ENCODE measurements at places on chromosomes 11 and 22.

DNA sequence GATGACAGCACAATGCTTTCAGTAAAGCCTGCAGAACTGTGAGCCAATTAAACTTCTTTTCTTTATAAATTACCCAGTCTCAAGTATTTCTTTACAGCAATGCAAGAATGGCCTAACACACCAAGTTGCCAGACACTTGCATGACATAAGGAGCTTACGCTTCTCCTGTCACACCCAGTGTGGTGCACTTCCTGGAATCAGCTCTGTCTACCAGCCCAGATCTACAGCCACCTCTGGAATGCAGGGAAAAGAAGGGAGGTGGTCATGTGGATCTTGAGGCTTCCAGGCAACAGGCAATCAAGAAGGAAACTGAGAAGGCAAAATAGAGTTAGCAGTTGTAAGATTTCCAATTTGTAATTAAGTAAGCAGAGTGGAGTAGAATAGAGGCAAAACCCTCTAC lies 37.4 kb upstream of the SESN3 start:
- H3K4me1 ChIP-seq: no peaks in the 10 kb centered on the region
- no peak for DNase-seq
- H3K4me3 ChIP-seq: no peak overlapping the region
- no peaks in the 10 kb centered on the region for H3K36me3 ChIP-seq

- H3K27me3 ChIP-seq: no peaks in the 10 kb centered on the region
- H3K4me3 ChIP-seq: no peak overlapping the region
- H3K4me1 ChIP-seq: peaks cover 12% of the 10 kb centered on the region
- H3K27ac ChIP-seq: no peak overlapping the region
- H3K36me3 ChIP-seq: no peaks in the 10 kb centered on the region
Observed at GRCh38 chr11:12871788-12872321, 137.3 kb upstream of the RASSF10 start.

DNA sequence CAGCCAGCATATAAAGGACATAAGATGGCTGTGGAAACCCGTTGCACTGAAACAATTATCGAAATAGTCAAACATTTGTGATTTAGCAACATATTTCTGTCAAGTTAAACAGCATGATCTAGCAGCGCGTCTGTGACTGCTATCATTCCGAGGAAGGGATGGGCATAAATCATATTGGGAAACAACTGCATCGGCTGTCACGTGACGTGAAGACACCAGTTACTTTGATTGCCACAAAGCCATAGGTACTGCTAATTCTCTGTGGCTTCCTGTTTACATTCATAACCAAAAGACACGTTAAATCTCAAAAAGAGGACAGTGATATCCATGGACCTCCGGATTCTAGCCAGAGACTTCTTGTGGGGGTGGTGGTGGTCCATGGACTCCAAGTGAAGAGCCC lies 87.8 kb downstream of the CACNA1I start:
- H3K36me3 ChIP-seq: no peaks in the 10 kb centered on the region
- no peaks in the 10 kb centered on the region for H3K4me1 ChIP-seq
- H3K27me3 ChIP-seq: no peaks in the 10 kb centered on the region

DNA sequence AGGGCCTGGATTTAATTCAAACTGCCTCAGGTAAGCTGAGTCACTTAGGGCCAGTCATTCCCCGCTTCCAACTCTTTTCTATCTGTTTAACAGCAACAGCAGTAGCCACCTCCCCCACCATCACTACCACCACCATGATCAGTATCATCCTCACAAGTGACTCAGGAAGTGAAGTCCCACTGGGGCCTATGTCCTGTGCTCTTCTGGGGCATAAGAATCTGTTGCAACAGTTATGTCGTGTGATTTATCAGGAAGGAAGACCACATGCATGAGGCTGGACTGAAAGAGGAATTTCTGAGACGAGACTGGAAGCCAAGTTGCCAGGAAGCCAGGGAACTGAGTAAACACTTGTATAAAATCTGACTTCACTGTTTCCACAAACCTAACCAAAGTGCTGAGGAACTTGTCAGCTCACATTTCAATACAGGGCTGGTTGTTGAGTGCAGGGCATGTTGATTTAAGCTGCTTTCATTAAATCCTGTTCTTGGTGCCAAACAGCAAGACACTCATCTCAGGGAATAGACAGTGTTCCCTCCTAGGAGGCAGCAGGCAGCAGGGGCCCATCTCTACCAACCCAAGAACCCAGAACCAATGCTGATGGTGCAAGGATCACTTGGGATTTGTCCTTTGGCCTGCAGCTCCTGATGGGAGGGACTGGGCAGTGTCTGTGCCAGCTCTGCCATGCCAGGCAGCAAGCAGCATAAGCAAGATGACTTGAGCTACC lies 226.7 kb upstream of the NARS2 start:
- H3K27ac ChIP-seq: no peak overlapping the region
- H3K4me1 ChIP-seq: peaks cover 16% of the 10 kb centered on the region
- H3K27me3 ChIP-seq: no peaks in the 10 kb centered on the region

DNA sequence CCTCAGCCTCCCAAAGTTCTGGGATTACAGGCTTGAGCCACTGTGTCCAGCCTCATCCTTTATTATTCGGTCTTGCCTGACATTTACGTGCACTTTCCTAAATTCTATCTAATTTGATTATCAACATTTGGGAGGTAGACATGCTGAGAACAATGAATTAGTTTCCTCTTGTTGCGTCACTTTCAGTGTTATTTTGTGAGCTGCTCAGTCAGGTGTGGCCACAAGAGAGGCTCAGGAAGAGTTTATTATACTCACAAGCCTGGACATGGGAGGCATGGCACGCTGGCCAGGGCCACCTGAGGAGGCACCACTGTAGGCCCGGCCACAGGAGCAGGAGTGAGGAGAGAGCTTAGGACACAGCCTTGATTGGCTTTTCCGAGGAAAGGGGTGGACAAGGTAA lies 59.7 kb upstream of the RBFOX2 start:
- no peaks in the 10 kb centered on the region for H3K4me1 ChIP-seq
- H3K4me3 ChIP-seq: no peak overlapping the region
- H3K27ac ChIP-seq: no peak overlapping the region
- no peak for DNase-seq
- no peaks in the 10 kb centered on the region for H3K27me3 ChIP-seq

GRCh38 chr11:13073119-13073981 lies 64.2 kb downstream of the RASSF10 start:
- H3K36me3 ChIP-seq: no peaks in the 10 kb centered on the region
- H3K4me3 ChIP-seq: no peak overlapping the region
- H3K27ac ChIP-seq: no peak overlapping the region
- no peaks in the 10 kb centered on the region for H3K27me3 ChIP-seq
- no peak for DNase-seq

DNA sequence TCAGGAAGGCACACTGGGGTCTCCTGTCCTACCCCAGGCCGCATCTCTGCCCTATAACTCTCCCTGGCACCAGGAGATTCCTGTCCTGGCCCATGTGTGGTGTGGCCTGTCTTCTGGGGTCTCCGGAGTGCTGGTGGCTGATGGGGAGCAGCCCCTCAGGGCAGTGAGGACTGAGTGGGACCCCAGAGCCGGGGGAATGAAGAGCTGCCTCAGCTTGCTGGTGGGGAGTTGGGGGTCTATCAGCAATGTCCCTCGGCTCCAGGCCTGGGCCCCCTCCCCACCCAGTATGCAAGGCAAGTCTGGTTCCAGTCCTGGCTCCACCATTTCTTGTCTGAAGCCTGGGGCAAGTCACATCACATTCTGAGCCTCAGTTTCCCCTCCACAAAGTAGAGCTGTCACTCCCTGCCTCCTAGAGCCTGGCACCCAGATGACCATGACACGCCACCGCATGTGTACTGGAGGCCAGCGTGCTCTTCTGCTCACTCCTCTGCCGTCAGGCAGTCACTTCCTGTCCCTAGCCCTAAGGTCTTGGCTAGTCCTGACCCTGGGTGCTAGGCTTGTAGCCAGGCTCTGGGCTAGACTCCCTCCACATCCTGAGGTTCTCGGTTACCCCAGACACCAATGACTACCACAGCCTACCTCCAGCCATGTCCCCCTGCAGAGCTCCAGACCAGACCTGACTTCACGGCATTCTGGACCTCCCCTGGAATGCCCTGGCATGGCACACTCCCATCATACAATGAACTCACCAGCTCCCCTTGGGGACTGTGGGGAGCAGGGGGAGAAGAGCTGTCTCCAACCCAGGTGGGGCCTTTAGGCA lies 12.8 kb downstream of the ARAP1 start:
- H3K36me3 ChIP-seq: no peaks in the 10 kb centered on the region
- H3K4me3 ChIP-seq: no peak overlapping the region
- no peaks in the 10 kb centered on the region for H3K27me3 ChIP-seq
- no peak for DNase-seq
- peaks cover 43% of the 10 kb centered on the region for H3K4me1 ChIP-seq
- H3K27ac ChIP-seq: peak overlapping the region; percentile 19

DNA sequence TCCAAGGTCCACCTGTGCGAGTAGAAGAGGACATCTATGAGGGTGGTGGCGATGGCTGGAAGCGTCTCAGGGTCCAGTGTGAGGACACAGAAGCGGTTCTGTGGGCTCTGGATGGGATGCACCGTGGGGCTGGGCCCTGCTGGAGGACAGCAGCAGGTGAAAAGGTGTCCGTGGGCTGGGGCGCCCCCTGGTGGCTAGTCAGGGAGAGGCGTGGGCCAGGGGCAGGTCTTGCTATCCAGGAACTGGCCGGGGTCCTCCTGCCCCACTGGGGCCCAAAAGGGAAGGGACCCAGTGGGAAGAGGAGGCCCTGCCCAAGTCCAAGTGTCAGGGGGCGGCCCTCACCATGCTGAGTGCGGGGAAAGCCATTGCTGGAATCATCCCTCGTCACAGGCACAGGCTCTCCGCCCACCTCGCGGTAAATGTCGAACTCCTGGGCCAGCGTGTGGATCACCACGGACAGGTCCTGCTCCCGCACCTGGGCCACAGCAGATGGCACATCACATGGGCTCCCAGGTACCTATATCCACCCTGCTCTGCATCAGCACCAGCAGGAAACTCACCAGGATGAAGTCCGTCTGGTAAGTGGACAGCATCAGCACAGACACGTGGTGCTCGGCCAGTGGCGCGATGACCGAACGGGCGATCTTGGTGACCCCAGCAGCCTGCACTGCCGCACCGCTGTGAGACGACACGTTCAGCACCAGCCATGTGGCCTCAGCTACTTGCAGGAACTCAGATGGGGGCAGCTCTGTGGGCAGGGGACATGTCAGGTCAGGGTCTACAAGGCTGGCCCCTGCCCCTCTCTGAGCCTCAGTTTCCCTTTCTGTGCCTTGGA lies 2.3 kb downstream of the CASTOR1 start:
- peaks cover 11% of the 10 kb centered on the region for H3K4me1 ChIP-seq
- no peak overlapping the region for H3K4me3 ChIP-seq
- DNase-seq: peak; percentile 73

GRCh38 chr11:87924125-87924524 lies 251.1 kb downstream of the RAB38 start:
- DNase-seq: no peak
- H3K36me3 ChIP-seq: no peaks in the 10 kb centered on the region
- no peak overlapping the region for H3K4me3 ChIP-seq
- H3K4me1 ChIP-seq: no peaks in the 10 kb centered on the region
- no peaks in the 10 kb centered on the region for H3K27me3 ChIP-seq

DNA sequence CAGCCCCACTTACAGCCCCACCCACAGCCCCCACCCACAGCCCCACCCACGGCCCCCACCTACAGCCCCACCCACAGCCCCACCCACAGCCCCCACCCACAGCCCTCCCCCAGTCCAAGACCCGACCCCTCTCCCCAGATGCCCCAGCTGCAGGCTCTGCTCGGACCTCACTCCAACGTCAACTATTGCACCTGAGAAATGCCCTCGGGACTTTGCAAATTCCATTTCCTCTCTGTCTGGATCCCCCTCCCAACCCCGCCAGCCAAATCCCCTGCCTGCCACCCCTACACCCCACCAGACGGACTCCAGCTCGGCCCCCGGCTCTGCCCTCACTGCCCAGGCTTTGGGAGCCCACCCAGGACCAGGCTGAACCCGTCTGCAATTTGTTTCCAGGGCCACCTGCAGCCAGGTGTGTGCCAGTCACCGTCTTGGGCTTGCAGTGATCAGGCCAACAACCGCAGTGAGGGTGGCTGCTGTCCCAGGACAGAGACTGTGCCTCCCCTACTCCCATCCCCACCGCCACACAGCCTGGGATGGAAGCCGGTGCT lies 662.8 kb downstream of the BRD1 start:
- DNase-seq: no peak
- no peaks in the 10 kb centered on the region for H3K4me1 ChIP-seq
- H3K36me3 ChIP-seq: no peaks in the 10 kb centered on the region
- no peak overlapping the region for H3K27ac ChIP-seq
- H3K27me3 ChIP-seq: no peaks in the 10 kb centered on the region
- H3K4me3 ChIP-seq: no peak overlapping the region

- no peak for DNase-seq
- H3K4me3 ChIP-seq: no peak overlapping the region
- no peak overlapping the region for H3K27ac ChIP-seq
- no peaks in the 10 kb centered on the region for H3K36me3 ChIP-seq
- no peaks in the 10 kb centered on the region for H3K27me3 ChIP-seq
Observed at GRCh38 chr11:44585421-44585820, 20.0 kb downstream of the CD82 start.

DNA sequence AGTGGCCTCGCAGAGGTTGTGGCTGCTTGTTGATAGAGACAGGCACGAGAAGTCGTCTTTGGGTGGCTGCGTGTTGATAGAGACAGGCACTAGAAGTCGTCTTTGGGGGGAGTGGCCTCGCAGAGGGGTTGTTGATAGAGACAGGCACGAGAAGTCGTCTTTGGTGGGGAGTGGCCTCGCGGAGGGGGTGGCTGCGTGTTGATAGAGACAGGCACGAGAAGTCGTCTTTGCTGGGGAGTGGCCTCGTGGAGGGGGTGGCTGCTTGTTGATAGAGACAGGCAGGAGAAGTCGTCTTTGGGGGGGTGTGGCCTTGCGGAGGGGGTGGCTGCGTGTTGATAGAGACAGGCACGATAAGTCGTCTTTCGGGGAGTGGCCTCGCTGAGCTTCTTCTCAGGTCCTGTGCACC lies 328.8 kb downstream of the TBC1D22A start:
- no peaks in the 10 kb centered on the region for H3K27me3 ChIP-seq
- H3K27ac ChIP-seq: no peak overlapping the region
- H3K36me3 ChIP-seq: no peaks in the 10 kb centered on the region
- H3K4me3 ChIP-seq: no peak overlapping the region

GRCh38 chr11:1952806-1953482 lies 5.8 kb downstream of the MRPL23 start:
- H3K36me3 ChIP-seq: no peaks in the 10 kb centered on the region
- no peak overlapping the region for H3K27ac ChIP-seq
- H3K27me3 ChIP-seq: no peaks in the 10 kb centered on the region

GRCh38 chr22:47297261-47298016 lies 535.0 kb downstream of the TBC1D22A start:
- no peak overlapping the region for H3K27ac ChIP-seq
- DNase-seq: no peak
- H3K27me3 ChIP-seq: no peaks in the 10 kb centered on the region
- no peaks in the 10 kb centered on the region for H3K36me3 ChIP-seq
- H3K4me1 ChIP-seq: no peaks in the 10 kb centered on the region

GRCh38 chr11:113278481-113278880 lies 35.9 kb upstream of the TTC12 start:
- H3K4me3 ChIP-seq: no peak overlapping the region
- no peak for DNase-seq
- H3K27ac ChIP-seq: no peak overlapping the region
- H3K27me3 ChIP-seq: no peaks in the 10 kb centered on the region

DNA sequence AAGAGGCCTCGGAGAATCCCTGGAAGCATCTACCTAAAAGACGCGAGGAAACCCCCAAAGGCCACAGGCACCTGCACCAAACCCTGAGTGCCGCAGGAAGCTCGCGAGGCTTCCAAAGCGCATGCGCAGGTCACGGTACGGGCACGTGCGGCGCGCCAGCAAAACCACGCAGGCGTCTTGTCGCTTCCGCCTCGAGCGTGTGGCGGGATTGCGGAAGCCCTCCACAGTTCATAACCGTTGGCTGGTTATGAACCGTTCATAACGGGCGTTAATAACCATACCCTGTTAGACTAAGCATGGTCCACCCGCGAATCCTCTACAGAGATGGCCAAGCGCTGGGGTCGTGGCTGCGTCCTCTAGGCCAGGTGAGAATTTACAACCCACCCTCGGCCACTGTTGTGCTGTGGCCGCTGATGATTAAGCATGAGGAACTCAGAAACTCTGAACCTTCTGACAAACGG lies 46.4 kb downstream of the MORC2 start:
- no peak for DNase-seq
- no peaks in the 10 kb centered on the region for H3K4me1 ChIP-seq
- no peak overlapping the region for H3K4me3 ChIP-seq

Data from mesendoderm (in vitro differentiated cells).